ENCODE measurements at places on chromosomes 12 and 14.

- no peak for DNase-seq
Measured at GRCh38 chr14:30848449-30849240, 25.7 kb upstream of the COCH start.

DNA sequence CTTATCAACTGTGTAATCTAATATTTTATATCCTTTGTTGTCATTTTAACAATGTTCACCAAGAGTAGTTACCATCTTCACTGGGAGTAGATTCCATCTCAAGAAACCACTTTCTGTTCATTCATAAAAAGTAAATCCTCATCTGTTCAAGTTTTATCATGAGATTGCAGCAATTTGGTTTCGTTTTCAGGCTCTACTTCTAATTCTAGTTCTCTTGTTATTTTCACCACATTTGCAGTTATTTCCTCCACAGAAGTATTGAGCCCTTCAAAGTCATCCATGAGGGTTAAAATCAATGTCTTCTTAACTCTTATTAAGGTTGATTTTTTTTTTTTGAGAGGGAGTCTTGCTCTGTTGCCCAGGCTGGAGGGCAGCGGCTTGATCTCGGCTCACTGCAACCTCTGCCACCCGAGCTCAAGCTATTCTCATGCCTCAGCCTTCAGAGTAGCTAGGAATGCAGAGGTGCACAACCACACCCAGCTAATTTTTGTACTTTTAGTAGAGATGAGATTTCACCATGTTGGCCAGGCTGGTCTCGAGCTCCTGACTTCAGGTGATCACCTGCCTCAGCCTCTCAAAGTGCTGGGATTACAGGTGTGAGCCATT lies 276.6 kb downstream of the ACSS3 start:
- no peak for DNase-seq

DNA sequence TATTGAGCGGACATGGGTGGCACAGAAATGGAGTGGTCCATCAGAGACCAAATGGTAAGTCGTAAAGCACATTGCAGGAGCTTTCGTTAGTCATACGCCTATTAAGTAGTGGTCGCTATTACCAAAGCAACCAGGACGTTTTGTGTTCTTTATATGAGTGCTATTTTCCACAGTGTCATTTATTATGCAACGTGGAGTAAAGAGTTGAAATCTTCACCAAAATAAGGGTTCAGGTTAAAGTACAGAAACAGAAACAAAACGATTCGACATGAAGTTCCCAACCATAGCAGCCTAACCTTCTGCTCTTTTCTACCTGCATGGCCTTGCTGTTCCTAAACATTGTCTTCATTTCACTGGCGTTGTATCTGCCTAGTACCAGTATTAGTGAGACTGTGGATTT lies 20.1 kb upstream of the FGD4 start:
- no peak for DNase-seq

- DNase-seq: no peak
Measured at GRCh38 chr12:3251067-3251466, 173.9 kb downstream of the TSPAN9 start.

- DNase-seq: no peak
Measured at GRCh38 chr12:93025145-93026103, 96.3 kb upstream of the EEA1 start.

DNA sequence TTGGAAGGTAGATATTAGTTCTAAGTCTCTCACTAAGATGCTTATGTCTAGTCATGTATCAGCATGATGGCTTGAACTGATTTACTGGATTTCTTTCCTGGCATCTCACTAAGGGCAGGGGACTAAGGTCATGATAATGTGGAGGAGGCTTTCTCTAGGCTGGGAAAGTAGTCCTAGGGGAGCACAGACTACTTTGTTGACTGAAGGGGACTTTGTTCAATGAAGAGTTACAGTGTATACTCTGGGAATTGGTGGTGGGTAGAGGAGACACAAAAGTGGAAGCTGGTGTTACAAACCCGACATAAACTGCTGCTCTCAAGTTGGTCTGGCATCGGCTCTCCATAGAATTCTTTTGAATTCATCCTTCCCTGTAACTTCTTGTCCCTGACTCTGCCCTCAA lies 75.2 kb downstream of the SAMD4A start:
- DNase-seq: no peak

DNA sequence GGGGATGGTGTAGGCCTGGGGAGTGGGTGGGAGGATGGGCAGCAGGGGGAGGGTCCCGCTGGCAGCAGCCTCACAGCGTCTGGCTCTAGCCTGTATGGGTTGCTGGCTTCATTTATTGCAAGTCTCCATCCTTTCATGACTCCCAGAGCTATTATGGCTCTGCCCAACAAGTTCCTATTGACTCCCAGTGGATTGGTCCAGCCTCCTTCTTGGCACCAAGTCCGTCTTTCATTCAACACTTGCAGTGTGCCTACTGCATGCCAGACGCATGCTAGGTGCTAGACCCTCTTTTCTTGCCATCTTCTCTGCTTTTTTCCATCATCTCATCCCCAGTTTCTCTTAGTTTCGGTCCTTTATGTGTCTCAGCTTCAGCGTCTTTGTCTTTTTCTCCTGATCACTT lies 1.1 kb downstream of the PSMB11 start:
- DNase-seq: no peak

DNA sequence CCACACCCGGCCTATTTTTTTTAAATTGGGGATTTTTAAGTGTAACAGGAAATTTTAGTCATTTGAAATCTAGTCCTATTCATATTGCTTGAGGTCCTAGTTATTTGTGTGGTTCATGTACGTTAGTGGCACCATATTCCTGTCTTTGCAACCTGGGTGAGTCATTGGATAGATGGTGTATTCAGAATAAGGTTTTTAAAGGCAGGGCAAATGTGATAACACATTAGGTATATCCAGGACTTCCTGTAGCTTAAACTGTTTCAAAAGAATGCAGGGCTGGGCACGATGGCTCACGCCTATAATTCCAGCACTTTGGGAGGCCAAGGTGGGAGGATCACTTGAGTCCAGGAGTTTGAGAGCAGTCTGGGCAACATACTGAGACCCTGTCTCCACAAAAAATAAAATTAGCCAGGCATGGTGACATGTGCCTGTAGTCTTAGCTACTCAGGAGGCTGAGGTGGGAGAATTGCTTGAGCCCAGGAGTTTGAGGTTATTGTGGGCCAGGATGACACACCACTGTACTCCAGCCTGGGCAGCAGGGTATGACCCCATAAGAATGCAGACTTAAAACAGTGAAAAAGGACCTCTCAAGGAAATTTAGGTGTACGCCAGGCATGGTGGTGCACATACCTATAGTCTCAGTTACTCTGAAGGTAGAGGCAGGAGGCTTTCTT lies 8.1 kb downstream of the ATP6V0A2 start:
- DNase-seq: no peak

- DNase-seq: no peak
Measured at GRCh38 chr12:65636436-65636835, 187.8 kb upstream of the HMGA2 start.

DNA sequence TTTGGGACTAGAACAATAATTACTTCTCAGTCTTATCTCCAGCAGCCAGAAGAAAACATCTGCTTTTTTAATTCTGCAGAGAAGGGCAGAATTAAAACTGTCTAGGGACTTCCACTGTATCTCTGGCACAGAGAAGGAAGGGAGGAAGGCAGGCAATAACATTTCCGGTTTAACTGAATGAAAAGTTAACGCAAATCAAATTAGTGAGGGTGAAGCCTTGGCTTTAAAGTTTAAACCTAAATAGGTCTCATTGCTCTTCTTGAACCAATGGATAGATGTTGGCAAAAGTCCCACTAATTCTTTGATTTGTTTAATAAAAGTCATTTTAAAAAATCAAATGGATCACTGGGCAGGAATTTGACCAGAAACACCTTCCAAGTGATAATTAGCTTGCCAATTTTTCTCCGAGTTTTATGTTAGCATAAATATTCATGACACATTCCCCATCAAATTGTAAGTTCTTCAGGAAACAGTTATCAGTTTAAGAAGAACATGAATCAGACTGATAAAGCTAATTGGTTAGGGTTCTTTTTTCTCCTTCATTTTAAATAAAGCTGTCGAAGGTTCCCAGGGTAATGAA lies 181.9 kb downstream of the SLC15A5 start:
- DNase-seq: no peak

GRCh38 chr12:93297032-93297431 lies 80.7 kb upstream of the NUDT4 start:
- DNase-seq: no peak

DNA sequence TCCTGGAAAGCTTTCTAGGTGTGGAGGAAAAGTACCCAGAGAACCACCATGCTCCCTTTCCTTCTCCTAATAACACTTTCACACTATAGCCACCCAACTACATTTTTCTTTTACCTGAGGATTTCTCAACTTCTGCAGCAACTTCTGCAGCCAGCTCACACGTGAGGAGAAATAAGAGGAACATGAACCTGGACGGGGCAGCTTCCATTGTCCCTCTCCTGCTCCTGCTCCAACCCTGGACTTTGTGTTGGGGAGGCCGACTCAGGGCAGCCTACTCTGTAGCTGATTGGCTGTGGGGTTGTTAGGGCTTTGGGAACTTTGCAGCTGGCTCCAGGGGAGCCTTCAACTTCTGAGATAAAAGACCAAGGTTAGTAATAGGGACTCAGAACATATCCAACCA lies at the start of gene ERP27:
Gene ERP27, minus strand, starts transcription at position 237 of the 400 bp plus-strand sequence. Its CDS starts 29 bp downstream, at position 208.
- DNase-seq: no peak

DNA sequence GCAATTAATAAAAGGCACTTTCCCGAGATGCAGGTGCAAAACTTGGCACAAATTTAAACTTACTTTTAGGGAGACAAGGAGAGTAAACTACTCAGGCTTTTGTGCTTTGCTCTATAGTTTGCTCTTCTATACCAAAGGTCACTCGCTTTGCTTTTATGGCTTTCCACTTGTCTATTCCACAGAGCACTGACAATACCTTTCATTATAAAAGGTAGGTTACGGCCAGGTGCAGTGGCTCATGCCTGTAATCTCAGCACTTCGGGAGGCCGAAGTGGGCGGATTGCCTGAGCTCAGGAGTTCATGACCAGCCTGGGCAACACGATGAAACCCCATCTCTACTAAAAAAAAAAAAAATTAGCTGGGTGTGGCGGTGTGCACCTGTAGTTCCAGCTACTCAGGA lies 32.9 kb downstream of the ALKBH1 start:
- no peak for DNase-seq

GRCh38 chr14:78170203-78170602 lies at the start of gene NRXN3:
TSS of gene NRXN3 (plus strand) at chr14:78170373. CDS start at chr14:78243094, 72,721 bp downstream.
- DNase-seq: no peak

DNA sequence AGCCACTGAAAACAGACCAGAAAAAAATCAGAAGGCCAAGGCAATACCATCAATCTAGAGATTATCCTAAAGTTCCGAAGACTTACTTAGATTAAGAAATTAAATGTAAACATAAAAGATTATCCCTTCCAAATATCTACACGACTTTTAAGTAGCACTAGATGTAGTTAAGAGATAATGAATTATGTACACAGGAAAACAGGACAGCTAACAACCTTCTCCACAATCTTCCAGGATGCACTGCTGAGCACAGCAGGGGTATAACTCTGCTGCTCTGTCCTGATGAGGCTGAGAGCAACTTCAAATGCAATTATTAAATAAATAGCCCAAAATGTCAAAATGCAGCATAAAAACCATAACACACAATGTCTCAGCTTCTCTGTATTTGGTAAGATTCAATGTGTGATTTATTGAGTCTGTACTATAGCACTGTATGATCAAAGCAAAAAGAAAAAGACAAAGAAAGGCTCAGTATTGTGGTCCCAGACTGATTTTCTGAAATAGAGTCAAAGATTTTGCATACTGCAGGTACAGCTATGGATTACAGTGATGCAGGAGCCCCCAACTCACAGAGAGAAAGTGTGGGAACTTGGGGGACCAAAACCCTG lies 56.9 kb downstream of the TMTC1 start:
- DNase-seq: no peak

DNA sequence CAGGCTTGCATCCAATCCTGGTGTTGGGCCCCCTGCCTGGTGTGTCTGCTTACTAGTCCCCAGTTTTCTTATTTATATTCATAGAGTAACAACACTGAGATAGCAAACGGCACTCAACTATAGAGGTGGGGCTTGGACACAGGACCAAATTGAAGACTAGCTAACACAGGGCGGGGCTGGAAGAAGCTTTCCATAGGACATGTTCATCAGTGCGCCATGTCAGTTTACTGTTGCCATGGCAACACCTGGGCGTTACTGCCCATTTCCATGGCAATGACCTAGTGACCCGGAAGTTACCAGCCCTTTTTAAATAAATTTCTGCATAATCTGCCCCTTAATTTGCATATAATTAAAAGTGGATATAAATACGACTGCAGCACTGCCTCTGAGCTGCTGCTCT lies 275.5 kb upstream of the TMEM132C start:
- no peak for DNase-seq

DNA sequence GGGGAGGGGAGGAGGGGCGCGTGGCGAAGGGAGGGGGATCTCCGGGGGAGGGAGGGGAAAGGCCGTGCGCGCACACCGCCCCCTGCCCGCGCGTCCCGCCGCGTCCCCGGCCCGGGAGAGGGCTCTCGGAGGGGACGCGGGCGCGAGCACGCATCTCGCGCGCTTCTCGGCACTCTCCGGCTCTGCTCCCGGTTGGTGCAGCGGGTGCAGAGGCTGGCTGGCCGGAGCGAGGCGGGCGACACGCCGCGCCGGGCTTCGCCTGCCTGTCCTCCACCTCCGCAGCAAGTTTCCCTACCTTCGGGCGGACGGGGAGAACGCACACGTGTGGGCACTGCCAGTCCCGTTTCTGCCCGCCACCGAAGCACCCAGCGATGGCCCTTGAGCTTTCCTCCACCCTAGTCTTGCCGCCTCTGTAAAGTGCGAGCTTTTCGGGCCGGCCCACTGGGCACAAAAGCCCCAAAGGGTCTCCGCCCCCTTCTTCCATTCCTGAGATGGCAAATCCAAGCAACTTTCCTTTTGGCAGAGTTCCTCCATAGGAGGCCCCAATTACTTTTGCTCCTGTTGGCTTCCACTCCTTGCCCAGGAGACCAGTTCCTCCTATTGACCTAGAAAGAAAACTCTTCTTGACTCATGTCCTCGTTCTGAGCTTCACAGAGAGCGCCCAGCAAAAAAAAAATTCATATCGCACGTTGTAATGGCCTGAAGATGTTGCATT lies 363 bp upstream of the CSAD start:
- DNase-seq: no peak

GRCh38 chr12:56593909-56594621 lies 36.1 kb downstream of the BAZ2A start:
- DNase-seq: peak; percentile 1

GRCh38 chr12:70321191-70321590 lies 44.9 kb upstream of the KCNMB4 start:
- no peak for DNase-seq

DNA sequence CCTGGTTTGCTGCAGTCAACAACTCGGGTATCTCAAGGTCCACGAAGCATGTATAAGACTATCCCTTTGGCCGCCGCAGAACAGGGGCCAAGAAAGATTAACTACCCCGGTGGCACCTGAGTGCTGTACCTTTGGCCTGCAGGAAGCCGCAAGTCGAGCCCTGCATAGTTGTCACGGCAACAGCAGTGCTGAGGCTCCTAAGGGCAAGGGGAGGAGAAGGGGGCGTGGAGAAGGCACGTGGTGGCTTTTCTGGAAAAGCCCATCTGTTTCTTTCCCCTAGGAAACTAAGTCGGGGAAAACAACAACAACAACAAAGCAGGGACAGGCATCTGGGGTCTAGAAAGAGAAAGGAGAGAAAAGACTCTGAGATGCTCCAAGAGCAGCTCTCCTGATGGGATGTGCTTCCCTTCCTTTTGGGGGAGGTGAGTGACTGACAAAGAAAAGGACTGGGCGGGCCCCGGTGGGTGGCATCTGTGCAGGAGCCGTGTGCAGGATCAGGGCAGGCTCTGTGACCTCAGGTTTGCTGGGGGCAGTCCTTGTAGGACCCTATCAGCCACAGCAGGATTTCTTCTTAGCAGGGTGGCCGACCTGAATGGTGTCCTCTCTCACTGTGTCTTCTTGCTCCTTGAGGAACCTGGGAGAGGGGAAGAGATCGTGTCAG lies 123.9 kb downstream of the PRMT8 start:
- DNase-seq: no peak
